Cardiac muscle cell (in vitro differentiated cells and primary cell): ENCODE measurements at places on chromosomes 4 and X. TPM values are rescaled to one million over a fixed set of nuclear protein-coding genes. Genes with fewer than 3 reads are reported as not detected.

DNA sequence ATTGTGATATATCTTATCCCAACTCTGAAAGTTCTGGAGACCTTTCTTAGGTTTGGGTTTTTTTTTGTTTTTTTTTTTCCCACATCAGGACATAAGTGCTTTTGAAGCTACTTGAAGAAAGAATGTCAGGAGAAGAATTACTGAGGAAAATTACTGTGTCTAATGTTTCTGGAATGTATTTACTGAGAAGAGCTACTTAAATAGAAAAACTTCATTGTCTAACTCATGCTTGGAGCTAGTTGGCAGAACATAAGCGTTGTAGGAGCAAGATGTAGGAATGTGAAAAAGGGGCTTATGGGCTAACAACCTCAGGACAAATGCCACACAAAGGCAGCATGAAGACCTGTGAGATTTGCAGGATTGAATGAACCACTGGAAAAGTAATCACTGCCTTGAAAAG, 166.6 kb upstream of the GLRA2 start:
- DNase-seq, result no peak

DNA sequence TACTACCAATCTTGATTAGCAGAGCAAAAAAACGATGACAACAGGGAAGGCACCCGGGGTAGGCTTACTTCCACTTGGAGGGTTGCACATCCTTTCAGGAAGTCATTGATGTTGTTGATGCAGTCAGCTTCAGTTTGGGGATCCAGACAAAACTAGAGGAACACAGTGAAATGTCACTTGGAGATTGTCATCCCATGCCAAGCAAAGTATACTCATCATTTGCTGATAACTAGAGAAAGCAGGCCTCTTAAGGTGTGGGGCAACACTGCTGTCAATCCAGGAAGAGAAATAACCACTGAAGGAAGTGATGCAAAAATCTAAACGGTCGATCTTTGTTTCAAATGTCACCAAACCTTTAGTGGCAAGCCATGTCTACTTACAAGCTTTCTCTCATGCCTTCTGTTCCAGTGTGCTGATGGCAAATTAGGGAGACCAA, 1.4 kb downstream of the ARHGEF6 start:
- DNase-seq, result no peak

GRCh38 chr4:55184600-55185523, 59.5 kb upstream of the KDR start:
- DNase-seq, result peak; percentile 82

DNA sequence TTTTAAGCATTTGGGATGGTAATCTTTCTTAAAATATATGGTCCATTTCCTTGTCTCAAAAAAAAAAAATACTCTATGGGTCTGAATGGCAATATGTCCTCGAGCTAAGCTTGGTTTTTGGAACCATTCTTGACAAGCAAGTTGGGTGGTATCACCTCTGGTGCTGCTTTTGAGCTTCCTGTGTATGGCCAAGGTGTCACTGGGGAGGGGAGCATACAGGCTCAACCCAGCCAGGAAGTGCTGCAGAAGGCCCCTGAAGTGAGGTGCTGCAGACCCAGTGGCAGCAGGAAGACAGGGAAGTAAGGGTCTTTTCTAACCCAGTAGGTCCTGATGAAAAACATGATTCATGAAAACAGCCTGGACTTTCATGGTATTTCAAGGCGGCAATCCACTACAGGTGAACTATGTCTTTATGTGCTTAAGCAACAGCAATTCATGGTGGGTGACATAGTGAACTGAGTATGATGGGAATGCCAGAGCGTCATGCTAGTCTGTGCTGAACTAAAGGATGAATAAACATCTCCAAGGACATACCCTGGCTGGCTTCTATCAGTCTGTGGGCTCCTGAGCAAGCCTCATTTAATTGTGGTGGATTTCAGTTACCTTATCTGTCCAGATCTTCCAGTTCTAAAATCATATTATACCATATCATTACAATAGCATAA, 15.1 kb downstream of the TRAPPC2 start:
- DNase-seq, result no peak

DNA sequence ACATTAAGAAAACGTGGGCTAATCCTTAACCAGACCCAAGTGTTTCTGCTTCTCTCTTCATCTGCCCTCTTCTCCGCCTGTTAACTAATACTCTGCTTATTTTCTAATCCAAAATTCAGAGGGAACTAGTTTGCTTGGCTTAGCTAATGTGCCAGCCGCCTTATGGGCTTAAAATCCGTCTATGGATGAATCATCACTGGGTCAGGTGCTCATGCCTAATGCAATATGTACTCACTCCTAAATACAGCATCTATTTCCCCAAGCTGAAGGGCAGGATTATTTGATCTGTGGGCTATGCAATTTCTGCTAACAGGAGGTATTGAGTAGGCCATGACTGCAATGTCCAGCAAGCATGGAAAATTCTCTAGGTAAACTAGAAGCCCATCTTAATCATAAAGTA, 12.4 kb downstream of the DYNLT3 start:
- no peak for DNase-seq

DNA sequence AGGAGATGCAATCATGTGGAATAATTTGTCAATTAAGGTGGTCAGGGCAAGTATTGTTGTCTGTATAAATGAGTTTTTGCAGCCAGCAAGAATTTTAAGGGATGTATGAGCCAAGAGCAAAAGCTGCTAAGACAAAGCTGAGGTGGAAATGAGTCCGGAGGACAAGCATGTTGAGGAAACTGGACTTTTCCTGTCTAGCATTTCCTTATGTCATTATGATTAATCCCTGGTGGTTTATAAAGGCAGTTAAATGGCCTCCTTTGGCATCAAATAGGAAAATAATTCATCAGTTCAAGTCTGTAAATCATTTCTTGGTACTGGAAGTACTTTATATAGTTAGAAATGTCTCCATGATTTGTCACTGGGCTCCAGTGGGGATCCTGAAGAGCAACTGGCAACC, 61.6 kb upstream of the TEX13A start:
- no peak for DNase-seq

DNA sequence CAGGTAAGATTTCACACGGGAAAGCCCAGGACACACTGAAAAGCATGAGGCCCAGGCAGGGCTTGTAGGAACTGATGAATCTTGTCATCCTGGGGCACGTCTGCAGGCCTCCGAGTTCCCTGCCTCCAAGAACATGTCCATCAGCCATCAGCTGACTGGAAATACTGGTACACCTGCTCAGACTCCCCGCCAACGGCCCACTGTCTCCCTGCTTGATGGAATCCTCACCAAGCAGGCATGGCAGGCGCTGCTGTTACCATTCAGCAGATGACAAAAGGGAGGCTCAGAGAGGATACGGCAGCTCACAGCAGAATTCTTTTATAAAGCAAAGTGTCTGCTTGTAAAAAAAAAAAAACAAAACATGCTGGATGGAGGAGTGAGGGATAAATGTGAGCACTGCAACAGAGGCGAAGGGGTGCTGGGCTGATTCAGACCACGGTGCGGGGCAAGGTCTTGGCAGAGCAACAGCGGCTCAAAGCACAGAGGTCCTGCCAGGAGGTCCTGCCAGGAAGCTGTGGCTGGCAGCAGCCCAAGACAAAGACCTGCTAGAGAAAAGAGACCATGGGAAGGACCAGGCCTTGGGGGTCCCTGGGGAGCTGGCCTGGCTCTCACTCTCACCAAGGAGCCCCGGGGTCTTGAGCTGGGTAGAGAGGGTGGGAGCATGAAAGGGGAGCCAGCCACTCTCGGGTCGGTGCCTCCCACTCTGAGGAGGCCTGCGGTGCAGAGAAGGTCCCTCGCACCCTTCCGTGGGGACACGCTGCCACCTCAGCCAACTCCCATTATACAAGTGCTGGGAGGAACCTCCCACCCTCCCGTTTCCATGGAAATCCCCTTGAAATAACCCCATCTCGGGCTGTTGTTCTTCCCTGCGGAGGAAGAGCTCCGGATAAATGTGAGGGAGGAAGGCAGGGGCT, 25.6 kb downstream of the PPP2R2C start:
- DNase-seq, result peak; percentile 9

- DNase-seq, result no peak
Measured at GRCh38 chr4:182504463-182504862, 261.3 kb downstream of the TENM3 start.

GRCh38 chr4:20445933-20446723, 194.4 kb downstream of the SLIT2 start:
- peak; percentile 70 for DNase-seq

- no peak for DNase-seq
Measured at GRCh38 chr4:165410214-165410613, 31.4 kb downstream of the CPE start.

- DNase-seq, result no peak
Measured at GRCh38 chr4:146132445-146132844, 43.1 kb upstream of the LSM6 start.

Gene EREG
- not detected in 2 replicates for total RNA-seq

Gene SYTL5
- total RNA-seq, result 3.5 and 3.7 TPM in 2 replicates

Gene CCDC120
- total RNA-seq, result 6.2 and 7.8 TPM in 2 replicates

Gene TEX13B
- not detected in 2 replicates for total RNA-seq

Gene USP17L20
- not detected in 2 replicates for total RNA-seq
